ENCODE measurements at places on chromosomes 1 and 21.

DNA sequence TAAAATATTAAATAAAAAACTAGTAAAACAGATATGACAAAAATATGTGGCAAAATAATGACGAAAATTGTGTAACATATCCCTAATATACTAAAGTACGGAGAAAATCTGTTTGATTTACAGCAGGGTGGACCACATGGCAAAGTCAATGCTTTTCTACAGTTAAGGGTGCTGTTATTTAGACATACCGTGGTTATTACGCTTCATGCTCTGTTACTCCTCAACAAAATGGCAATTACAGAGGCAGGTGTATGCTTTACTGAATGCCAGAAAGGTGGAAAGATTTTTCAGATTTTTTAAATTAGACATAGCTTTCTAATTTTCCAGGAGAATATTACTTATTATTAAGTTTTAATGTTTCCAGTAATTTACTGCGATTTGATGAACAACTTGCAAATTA, 343.9 kb upstream of the DPYD start:
- no peak for DNase-seq

DNA sequence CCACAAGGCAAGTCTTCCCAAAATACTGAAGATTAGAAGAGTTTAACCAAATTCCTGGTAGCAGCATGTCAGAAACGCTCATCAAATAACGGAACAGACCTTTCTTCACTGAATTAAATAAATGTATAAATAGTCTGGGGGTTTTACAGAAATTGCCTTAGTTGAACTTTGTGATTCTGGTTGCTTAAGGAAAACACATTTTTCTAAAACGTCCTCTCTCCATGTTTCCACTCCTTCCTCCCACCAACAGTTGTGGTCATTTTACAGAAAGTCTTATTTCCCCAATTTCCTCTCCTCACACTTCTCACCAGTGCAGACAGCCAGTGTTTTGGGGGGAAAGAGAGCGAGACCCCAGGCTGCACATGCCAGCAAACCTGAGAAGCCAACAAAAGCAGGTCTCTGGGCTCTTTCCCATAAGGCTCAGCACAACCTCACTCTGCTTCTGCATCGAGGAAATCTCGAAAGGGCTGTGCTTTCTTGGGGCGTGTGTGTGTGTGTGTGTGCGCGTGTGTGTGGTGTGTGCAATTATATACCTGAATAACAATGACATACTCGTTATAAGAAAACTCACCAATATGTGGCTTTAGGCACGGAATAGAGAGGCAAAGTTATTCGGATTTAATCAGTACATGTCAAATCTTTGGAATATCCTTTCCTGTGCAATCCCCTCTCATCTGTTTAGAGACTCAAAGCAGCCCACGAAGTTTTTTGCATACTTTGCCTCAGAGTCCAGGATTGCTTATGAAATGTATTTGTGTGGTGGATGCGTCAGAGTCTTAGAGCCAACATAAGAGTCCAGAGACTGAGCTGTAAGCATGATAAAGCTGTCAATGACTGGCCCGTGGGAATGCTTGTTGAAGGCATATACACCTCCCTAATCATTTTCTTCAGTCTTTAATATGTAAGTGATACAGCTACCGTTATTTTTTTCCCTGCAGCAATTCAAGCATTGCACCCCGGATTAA, 2.0 kb downstream of the KCNJ15 start:
- no peak for DNase-seq

DNA sequence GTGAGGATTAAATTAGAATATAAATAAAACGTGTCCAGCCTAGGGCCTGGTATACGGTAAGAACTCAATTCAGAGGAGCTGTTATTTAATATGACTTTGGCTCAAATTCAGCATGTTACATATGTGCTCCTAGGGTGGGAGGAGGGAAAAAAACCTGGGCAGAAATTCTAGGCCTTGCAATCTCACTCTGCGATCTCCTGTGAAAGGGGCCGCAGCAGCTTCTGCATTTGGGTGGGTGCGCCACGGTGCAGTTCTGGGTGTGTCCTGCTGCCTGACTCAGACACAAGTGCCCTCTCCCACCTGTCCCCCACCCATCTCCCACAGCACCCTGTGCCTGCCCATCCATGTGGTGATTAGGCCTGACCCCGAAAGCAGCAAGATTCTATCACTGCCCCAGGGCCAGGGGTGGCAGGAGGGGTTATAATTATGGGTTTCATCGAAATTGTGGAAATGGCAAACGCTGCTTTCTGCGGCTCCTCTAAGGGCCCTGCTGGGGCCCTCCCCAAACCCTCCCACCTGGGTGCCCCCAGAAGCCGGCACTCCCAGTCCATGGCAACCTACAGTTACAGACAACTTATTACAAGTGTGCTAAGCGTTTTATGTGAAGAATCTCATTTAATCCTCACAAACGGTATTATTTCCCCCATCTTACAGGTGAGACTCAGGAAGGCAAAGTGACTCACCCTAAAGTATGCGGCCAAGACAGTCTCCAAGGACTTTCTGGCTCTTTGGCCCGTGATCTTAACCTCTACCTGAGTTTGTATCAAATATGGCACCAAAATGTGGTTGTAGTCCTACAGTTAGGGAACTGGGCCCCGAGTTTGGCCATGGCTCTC, 25.5 kb upstream of the GRHL3 start:
- DNase-seq, result no peak

- no peak for DNase-seq
Observed at GRCh38 chr1:105386489-105386888, 1636.8 kb downstream of the AMY1C start.

GRCh38 chr1:8562881-8563865, 245.3 kb downstream of the SLC45A1 start:
- DNase-seq, result no peak

DNA sequence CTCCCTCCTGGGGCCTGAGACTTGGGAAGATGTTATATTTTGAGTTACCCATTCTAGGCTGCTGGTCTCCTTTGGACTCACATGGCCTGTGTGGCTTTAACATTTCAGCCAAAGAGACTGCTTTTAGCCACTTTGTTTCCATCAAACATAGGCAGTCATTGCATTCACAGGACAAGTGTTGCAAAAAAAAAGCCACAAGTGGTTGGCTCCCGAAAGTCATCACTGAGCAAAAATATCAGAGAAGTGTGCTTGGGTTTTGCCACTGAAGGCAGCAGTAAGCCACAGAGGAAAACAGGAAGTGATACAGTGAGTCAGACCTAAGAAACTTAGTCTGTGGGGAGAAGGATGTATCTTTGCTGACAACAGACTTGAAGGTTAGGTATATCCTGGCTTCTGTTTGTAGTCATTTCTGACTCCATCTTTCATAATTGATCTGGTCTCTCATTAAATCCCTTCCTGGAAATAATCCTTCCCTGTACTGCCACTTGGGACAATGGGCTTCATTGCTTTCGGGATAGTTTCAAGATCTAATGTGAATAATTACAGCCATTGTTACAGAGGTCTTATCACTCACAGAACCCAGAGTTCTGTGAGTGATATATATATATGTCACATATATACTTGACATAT, 80.9 kb downstream of the COLGALT2 start:
- DNase-seq, result peak; percentile 73

- no peak for DNase-seq
Observed at GRCh38 chr21:37484535-37485474, 118.2 kb downstream of the DYRK1A start.

DNA sequence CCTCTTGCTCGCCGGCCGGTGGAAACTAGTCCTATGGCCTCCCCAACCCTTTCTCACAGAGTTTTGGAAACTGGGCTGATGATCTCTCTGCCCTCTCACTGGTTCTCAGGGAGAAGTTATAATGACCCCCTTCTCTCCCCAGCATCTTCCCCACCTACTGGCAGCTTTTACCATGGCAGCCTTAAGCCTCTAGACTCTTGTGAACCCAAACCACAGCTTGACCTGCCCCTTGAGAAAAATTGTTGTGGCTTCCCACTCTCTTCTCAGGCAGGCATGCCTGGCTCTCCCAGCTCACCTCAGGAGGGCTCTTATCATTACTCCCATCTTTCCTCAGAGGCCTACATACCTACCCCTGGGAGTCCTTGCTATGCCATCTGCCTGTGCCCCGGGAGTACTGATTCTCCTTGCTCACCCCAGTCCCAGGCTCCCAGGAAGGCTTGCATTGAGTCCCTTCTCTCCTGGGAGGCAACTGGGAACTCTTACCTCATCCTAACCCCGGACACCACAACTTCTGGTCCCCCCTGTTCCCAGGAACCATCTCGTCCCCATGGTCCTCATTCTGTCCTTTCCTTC, 1.6 kb downstream of the NSUN4 start:
- DNase-seq, result no peak
